NCI-H460 (cell line): ENCODE measurements at places on chromosomes 4 and X. TPM values are rescaled to one million over a fixed set of nuclear protein-coding genes. Genes with fewer than 3 reads are reported as not detected.

GRCh38 chrX:150940844-150941495, 42.2 kb upstream of the HMGB3 start:
- no peak for DNase-seq

DNA sequence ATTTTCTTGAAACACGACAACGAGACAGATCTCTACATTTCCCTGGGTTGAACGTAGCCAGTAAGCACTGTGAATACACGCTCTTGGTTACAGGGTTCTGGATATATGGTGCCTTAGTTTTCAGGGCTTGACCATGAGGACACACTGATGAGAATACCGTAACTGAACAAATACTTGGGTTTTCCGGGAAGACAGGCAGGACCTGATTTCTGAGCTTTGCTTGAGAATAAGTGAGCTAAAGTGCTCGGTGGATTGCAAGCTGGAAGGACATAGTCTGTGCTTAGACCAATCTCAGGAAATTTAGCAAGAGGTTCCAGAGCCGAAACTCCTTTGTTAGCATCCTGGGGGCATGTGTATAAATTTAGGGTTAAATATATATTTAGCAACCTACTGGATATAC, 876 bp upstream of the TACR3 start:
- DNase-seq = no peak

- no peak for DNase-seq
Observed at GRCh38 chr4:122384245-122384644, 5.4 kb downstream of the ADAD1 start.

The ELF4 gene
- total RNA-seq = 9.6 and 10.5 TPM in 2 replicates

DNA sequence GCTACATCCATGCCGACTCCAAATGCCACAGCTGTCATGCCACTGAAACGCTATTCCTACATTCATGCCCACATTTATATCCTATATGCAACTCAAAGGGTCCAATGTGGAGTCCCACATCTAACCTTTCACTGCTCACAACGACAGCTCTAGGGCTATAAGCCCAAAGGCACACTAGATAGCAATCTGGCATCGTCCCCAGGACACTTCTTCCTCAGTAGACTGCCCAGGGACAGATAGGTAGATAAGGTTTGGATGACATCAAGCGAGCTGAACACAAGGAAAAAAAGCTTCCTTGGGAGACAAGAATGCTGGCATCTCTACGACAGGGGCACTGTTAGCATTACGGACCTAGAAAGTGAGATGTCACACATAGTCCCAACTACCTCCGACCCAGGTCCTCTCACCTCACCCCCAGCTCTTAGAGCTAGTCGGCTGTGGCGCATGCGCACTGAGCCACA, 685 bp downstream of the RAB9B start:
- peak; percentile 50 for DNase-seq

DNA sequence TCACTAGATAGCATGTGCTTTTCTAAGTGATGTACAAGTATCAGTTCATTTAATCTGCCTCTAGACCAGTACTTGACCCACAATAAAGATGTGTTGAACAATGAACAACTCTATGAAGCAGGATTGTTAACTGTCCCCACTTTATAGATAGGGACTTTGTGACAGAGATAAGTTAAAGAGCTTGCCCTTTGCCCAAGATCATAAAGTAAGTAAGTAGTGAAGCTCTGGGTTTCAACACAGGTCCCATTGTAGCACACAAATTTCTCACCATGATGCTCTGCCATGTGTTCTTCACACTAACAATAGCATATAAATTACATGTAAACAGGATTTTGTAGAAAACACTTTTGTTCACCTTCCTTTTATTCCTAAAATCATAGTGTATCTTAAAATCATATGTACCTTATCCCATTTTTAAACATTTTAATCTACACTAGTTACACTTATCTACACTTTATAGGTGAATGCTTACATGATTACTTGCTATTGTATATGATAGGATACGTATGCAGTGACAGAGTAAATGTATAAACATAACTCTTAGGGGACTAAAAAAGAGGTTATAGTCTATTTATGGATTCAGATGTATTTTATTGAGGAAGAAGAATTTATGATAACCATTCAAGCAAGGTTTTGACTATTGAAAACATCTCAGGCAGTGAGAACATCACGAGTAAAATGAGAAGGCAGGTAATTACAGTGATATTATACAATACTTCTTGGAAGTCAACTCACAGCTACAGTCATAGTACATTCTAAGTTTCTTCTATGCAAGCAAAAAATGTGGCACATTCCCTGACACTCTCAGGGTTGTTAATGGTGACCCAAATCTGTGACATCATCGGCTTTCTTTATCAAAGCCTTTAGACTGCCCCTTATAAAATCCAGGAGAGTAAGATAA, 2275.1 kb downstream of the PCDH7 start:
- DNase-seq = no peak

GRCh38 chr4:105992641-105993305, 97.5 kb downstream of the NPNT start:
- DNase-seq = no peak

GRCh38 chrX:153649178-153649914, 2.3 kb downstream of the DUSP9 start:
- DNase-seq = peak; percentile 54

The LRP2BP gene
- total RNA-seq = 0.27 and 0.38 TPM in 2 replicates

GRCh38 chr4:185467101-185467500, 4.4 kb downstream of the CCDC110 start:
- DNase-seq = no peak

DNA sequence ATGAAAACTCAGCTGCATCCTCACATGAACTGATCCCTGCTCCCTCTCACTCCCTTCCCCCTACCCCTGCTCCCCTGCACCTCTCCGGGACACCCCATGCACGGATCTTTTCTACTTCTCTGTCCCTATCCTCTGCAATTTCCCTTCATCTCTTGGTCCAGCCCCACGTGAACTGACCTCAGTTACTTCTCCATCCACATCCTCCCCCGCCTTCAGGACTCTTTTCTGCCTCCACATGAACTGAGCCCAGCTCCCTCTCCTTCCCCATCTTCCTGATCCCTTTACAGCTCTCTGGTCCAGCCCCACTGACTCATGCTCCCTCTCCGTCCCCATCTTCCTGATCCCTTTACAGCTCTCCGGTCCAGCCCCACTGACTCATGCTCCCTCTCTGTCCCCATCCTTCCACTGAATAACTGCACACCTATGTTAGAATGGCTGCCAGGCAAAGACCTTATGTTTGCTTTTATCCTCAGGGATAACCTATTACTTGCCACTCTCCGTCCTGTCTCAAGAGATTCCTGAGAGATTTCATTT, 5.6 kb downstream of the CETN2 start:
- no peak for DNase-seq

DNA sequence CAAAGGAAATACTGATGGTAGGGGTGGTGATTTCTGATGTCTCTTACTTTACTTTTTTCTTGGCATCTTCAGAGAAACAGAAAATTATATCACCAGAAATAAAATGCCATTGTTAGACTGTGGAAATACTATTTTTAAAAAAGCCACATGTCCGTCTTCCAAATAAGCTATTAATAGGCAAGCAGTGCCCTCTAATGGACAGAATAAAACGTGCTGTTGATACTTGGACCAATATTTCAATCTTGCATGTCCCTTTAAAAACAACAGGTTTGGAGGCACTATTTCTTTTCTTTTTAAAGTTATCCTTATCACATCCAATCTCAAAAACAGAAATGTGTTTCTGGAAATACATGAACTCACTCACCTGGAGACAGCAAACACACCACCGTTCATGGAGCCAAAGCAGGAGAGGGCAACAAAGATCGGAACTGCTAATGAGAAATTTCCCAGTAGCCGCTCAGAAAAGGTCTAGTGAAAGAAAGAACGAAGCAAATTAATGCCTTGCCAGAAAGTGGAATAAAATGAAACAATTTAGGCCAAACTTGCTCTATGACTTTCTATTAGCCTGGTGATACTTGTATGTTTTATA, 59.2 kb downstream of the SLC7A11 start:
- DNase-seq = peak; percentile 20

The TIGD4 gene
- 1.8 and 2.3 TPM in 2 replicates for total RNA-seq

The RAB33A gene
- total RNA-seq = not detected in 2 replicates

- DNase-seq = no peak
Observed at GRCh38 chr4:164212134-164212533, 541.8 kb upstream of the SMIM31 start.

The CDS1 gene
- 0.32 TPM in 2 replicates for total RNA-seq

GRCh38 chr4:36961420-36961819, 283.1 kb upstream of the NWD2 start:
- DNase-seq = no peak

The TLR10 gene
- total RNA-seq = not detected in 2 replicates

DNA sequence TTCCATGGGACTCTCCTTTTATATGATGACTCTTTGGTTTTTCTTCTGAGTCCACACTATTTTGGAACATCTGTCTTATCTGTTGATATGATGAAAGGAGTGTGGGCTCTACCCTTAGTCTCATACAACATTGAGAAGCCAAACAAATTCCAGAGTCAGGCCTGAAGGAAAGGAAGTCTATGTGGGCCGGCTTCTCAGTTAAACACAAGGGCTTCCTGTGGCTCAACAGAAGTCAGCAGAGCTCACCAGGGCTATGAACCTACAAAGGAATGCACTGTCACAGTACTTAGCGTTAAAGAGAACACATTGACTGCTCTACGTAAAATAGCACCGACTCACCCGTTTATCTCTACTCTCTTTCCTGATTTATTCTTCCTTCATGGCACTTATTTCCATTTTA, 641.0 kb upstream of the FRG1 start:
- no peak for DNase-seq

GRCh38 chrX:136823175-136823574, 42.4 kb upstream of the ARHGEF6 start:
- no peak for DNase-seq

The RLIM gene
- total RNA-seq = 67.3 and 73.2 TPM in 2 replicates

The NSUN7 gene
- total RNA-seq = not detected in 2 replicates

The MYL5 gene
- 13.4 and 14.2 TPM in 2 replicates for total RNA-seq

The SORBS2 gene
- 22.0 and 23.8 TPM in 2 replicates for total RNA-seq

DNA sequence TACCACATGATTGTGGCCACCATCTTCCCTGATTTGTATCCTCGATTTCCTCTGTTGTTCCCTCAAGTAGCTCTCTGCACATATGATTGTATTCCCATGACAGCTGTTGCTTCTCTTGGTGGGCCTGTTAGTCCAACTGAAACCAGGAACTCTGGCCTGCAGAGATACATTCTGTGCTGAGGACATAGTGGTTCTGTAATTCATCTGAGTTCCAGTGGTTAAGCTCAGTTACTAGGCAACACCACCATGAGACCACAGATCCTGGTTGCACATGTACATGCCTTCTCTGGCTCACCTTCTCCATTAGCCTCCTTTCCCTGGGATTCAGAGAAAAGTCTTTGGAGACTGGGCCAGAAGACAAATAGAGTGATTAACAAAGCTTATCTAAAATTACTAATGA, 172.1 kb upstream of the SLC7A11 start:
- no peak for DNase-seq

DNA sequence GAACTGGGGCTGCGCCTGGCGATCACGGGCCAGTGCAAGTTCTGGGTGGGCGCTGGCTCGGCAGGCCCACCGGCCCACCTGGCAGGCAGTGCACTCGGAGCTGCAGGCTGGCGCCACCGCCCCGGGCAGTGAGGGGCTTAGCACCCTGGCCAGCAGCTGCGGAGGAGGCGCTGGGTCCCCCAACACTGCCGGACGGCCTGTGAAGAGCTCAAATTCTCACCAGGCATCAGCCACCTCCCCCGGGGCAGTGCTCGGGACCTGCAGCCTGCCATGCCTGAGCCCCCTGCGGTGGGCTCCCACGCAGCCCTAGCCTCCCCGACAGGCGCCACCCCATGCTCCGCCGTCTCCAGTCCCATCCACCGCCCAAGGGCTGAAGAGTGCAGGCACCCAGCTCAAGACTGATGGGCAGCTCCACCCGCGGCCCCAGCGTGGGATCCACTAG, 7.1 kb upstream of the ZNF330 start:
- DNase-seq = no peak

DNA sequence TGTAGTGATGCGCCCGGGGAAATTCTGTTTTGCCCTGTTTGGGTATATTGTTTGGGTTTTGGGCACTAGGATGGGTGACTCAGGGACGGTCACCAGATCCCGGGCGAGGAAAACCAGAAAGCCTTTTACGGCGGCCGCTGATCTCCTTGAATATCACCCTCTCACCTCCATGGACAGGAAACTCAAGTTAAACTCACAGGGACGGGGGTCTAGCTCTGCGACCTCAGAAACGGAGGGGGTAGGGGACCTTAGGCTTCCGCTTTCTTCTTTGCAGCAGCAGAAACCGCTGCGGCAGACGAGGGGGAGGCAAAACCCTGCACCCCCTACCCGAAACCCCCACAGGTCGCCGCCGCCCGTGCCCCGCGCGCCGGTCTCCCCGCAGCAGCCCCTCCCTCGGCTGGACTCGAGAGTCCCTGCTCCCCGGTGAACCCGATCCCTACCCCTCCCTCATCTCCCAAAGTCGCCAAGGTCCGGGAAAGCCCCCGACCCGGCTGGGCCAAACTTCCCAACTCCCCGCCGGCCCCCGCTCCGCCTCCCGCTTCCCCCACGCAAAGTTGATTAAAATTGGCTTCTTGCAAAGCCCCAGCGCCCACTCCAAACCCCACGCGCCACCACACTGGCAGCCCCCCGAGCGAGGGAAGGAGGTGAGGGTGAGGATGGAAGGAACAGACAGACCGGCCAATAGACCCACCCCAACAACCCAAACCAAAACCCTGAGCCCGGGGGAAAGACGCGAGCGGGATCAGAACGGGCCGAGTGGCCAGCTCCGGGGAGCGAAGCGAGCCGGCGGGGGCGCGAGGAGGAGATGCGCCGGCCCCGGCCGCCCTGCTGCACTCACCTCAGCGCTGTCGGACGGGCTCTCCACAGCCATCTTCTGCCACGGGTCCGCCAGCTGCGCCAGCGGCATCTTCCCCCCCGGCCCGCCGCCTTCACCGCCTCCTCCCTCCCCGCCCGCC, 705 bp downstream of the RPS6KA3 start:
- no peak for DNase-seq

DNA sequence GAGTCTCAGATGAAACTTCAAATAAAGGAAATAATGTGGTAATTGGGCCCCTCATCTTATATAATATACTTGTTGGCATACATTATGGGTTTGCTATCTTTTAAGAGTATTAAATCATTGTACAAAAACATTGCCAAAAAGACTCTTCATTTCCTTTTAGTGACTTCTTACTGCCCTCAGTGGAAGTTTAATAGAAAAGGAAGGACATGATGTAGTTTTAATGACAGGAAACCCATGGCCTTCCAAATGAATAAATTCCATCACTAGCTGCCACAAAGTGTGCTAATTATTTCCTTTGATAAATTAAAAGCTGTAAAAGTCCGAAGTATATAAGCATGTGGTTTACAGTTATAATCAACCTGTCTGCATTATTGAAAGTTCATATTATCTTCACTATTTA, 350.9 kb upstream of the HAND2 start:
- no peak for DNase-seq

DNA sequence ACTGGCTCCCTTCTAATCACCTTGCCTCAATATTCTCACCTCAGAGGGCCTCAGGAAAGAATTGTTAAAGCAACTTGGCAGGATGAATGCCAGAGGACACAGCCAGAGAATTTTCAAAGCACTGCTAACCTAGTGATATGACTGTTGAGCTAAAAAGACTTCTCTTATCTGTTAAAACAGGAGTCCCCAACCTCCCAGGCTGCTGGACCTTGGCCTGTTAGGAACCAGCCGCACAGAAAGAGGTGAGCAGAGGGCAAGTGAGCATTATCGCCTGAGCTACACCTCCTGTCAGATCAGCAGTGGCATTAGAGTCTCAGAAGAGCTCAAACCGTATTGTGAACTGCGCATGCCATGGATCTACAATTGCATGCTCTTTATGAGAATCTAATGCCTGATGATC, 1.7 kb upstream of the KCNE5 start:
- no peak for DNase-seq
